Stimulated activated CD4-positive, alpha-beta T cell treated with anti-CD3 and anti-CD28 coated beads, TNF-alpha, amount 100 ng/mL, for 1 hour (primary cell): ENCODE measurements at places on chromosomes 7 and 10.

- no peak for DNase-seq
Observed at GRCh38 chr10:46234026-46234425, 52.8 kb upstream of the ANTXRL start.

- DNase-seq: no peak
Observed at GRCh38 chr10:62480196-62480595, 106.0 kb downstream of the ZNF365 start.

- no peak for DNase-seq
Observed at GRCh38 chr7:114298011-114298410, 116.6 kb upstream of the FOXP2 start.

- no peak for DNase-seq
Observed at GRCh38 chr10:5882961-5883360, 6.7 kb downstream of the ANKRD16 start.

- DNase-seq: no peak
Observed at GRCh38 chr10:116427671-116428070, at the start of gene PNLIPRP3. PNLIPRP3 (plus strand) TSS chr10:116427847; CDS start chr10:116428013, 166 bp downstream.

- no peak for DNase-seq
Observed at GRCh38 chr7:103120362-103120761, 28.5 kb downstream of the NAPEPLD start.

GRCh38 chr7:26198781-26199169 is 1.8 kb downstream of the HNRNPA2B1 start:
- no peak for DNase-seq

DNA sequence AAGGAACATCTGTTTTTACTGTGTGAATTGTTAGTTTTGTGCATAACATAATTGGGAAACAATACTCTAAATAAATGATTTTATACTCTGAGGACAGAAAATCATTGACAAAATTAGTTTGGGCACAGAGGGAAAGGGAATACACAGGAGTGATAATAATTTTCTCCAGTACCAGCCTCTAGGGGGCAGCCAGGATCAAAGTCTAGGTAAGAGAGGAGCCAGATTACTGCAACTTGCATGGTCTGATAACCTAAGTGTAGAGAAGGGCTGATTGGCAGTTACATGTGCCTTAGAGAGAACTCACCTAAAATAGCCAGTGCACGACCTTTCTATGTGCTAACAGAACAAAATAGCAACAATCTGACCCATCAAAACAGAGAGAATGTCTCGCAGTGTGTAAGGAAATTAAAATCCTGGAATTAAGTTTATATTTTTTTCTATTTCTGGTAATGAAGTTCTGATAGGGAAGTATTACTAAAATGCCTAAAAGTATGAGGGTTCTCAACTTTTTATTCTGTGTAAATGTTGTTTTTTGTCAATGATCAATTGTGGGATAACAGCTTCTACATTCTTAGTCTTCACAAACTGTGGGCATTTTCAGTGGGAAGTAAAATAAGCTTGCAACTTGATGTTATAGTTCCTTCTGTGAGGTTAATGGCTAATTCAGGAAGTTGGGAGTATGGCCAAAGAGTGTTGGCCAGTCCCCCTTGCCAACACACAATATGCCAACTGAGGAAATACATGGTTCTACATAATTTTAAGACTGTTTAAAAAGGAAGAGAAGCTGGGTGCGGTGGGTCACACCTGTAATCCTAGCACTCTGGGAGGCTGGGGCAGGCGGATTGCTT is 66.4 kb downstream of the EXOC6 start:
- no peak for DNase-seq

DNA sequence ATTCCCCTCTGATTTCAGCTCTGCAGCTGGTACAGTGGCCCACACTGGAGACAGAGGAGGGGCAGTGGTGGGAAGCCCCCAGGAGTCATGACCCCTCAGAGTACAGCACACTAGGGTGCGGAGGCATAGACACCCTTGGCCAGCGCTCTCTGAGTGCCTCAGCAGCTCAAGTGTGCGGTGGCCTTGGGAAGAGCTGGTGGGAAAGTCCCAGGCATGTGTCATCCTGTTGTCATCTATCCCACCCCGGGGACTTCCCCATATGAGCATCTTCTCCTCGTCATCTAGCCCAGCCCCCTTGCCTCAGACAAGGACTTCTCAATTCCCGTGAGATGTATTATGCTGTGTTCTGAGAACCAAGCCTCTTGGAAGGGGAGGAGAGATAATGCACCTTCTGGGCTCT is 15.6 kb upstream of the PPIF start:
- peak; percentile 41 for DNase-seq

DNA sequence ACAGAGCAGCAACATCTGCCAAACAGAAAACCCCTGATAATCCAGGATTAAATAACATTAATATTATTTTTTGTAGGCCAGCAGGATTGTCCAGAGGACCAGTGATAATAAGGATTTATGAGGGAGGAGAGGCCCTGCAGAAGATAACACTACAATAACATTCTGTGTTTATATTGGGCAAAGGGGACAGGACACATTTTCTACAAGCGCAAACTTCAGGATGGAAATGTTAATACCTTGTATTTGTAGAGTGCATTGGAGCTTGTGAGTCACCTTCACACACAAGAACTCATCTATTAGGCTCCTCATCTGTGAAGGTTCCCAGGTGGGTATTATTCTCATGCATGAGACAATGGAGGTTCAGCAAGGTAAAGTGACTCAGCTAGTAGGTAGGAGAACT is 51.0 kb downstream of the BAMBI start:
- DNase-seq: no peak

GRCh38 chr10:58013406-58013805 is 254.3 kb downstream of the IPMK start:
- DNase-seq: no peak

- DNase-seq: no peak
Observed at GRCh38 chr7:40945788-40946187, 757.1 kb downstream of the INHBA start.

- no peak for DNase-seq
Observed at GRCh38 chr10:112226439-112227248, 43.1 kb upstream of the GPAM start.

DNA sequence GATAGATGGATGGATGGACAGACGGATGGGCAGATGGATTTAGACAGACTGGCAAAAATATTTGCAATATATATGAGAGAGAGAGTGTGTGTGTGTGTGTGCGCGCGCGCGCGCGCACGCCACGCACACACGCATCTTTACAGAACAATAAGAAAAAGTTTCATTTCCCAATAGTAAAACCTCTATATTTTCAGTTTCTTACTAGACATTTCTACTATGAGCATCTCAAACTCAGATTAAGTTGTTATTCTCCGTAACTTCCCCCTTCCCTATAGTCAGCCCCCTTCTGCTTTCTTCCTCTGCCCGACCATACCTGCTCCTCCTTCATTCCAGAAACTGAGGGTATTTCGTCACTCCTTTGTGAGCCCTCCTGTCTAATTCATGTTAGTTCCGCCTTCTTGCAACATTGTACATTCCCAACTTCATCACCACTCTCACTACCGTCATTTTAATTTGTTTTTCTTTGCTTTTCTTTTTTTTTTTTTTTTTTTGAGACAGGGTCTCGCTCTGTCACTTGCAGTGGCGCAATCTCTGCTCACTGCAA is 154.4 kb upstream of the SH2B2 start:
- no peak for DNase-seq

DNA sequence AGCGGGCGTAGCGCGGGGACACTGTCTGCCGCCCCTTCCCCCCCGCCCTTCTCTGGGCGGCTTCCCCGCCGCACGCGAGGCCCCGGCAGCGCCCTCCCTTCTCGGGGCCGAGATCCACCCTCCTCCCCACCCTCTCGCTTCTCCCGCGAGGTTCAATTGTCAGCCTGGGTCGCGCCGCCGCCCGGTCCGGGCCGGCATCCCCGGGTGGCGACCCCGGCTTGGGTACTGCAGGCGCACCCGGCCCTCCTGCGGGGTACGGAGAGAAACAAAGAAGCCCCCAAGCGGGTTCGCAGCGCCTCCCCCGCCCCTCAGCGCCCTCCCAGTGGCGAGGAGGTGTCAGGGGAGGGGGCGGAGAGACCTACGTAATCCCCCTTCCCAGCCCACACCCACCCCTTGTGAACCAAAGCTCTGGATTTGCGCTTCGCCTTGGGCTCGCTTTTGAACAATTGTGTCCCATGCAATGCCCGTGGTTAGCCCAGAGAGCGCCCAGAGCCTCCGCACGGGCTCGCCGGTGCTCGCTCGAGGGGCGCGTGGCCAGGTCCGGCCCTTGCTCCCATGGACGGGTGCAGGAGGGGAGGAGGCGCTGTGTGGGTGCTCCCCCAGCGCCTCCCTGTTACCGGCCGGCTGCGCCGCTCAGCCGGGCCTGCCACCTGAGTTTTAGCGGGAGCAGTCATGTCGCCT is 634 bp downstream of the HECW1 start:
- DNase-seq: no peak

GRCh38 chr7:108294595-108294994 is 161.6 kb downstream of the NRCAM start:
- DNase-seq: no peak

DNA sequence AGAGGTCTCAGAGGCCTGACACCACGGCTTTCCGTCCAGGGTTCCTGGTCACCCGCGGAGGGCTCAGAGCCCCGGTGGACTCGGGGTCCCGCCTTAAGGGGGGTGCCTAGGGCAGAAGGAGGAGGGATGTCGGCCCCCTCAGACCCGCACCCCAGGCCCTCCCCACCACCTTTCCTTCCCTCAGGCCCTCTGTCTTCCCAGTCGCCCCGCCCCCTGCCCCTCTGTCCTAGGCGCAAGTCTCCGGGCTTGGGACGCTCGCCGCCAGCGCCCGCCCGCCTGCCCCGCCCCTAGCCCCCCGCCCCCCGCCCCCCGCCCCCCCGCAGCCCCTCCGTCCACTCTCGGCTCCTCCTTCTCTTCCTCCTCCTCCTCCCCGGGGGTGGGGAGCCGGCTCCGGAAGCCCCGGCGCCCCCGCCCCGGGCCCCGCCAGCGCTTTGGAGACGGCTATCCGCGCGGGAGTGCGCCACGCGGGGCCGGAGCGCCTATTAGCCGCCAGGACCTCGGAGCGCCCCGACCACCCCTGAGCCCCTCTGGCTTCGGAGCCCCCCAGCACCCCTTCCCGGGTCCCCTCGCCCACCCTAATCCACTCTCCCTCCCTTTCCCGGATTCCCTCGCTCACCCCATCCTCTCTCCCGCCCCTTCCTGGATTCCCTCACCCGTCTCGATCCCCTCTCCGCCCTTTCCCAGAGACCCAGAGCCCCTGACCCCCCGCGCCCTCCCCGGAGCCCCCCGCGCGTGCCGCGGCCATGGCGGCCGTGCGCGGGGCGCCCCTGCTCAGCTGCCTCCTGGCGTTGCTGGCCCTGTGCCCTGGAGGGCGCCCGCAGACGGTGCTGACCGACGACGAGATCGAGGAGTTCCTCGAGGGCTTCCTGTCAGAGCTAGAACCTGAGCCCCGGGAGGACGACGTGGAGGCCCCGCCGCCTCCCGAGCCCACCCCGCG is at the start of gene AEBP1:
TSS of gene AEBP1 (plus strand) at position 423 of the 937 bp plus-strand sequence. CDS start at position 744, 321 bp downstream.
- no peak for DNase-seq

GRCh38 chr7:2983586-2983985 is 60.1 kb downstream of the CARD11 start:
- DNase-seq: no peak

GRCh38 chr7:18530224-18531179 is 35.0 kb downstream of the HDAC9 start:
- no peak for DNase-seq

DNA sequence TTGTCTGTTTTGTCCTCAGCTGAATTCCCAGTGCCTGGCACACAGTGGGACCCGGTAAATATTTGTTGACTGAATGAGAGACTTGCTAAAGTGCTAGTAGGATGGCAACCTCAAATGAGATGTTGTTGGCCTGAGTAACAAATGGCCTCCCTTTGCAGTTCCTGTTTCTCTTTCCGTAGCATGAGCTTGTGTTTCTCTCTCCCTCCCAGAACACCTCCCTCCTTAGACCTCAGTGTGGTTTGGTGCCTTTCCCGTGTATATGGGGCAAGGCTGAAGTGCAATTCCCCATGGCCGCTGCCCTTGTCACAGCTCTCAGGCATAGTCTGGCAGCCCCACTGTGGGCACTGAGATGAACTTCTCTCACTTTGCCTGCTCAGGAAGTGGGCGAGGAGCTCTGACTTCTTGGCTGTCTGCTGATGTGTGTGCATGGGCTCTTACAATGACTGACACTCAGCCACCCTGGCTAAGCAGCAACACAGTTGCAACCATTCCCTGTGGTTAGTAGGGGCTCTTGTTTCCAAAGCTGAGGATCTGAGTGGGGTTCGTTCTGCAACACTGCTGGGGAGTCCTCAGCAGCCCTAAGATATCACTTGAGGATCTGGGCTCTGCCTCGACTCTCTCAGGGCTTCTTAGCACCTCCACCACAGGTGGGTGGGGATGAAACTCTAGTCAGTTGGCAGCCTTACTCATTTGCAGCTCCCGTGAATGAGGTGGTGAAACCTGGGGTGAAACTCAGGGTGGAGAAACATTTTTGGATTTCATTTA is 136.1 kb downstream of the ICA1 start:
- DNase-seq: peak; percentile 50

GRCh38 chr10:51382181-51382580 is 307.9 kb downstream of the PRKG1 start:
- no peak for DNase-seq

GRCh38 chr7:100951172-100951571 is 1.8 kb downstream of the MUC3A start:
- no peak for DNase-seq

DNA sequence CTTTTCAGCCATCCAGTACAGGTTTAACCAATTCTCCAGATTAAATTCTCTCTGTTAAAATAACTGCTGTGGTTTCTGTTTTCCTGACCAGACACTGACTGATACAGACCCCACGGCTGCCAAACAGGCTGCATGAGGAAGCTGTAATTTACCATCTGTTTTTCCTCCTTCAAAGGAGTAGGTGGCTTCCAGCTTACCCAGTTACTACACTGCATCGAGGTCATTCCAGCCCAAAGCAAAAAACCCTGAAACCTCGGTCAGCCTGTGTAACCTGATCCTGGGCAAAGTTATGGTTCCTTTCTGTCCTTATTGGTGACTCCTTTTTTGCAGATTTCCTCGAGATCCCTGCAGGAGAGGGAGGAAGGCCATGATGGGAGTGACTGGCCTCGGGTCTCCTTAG is 27.9 kb upstream of the LOXL4 start:
- DNase-seq: no peak

DNA sequence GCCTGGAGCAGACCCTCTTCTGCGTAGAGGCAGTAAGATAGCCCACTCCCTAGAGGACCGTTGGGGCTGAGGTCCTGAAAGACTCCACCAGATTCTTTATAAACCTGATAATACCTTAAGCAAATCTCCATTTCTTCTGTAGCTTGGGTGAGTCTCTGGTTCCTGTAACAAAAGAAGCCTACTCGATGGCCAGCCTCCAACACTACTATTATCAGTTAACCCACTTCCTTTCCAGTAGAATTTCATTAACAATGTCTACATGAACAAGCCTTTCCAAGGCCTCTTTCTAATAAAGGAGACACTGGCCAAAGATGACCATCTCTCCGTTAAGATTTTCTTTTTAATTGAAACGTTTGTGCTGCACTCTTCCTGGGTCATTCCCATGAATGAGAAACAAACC is 201.7 kb upstream of the KCTD7 start:
- no peak for DNase-seq
